Stimulated activated CD8-positive, alpha-beta memory T cell treated with anti-CD3 and anti-CD28 coated beads, Interleukin-2, amount 100 ng/mL, for 1 hour (primary cell): ENCODE measurements at places on chromosomes 11 and 22.

DNA sequence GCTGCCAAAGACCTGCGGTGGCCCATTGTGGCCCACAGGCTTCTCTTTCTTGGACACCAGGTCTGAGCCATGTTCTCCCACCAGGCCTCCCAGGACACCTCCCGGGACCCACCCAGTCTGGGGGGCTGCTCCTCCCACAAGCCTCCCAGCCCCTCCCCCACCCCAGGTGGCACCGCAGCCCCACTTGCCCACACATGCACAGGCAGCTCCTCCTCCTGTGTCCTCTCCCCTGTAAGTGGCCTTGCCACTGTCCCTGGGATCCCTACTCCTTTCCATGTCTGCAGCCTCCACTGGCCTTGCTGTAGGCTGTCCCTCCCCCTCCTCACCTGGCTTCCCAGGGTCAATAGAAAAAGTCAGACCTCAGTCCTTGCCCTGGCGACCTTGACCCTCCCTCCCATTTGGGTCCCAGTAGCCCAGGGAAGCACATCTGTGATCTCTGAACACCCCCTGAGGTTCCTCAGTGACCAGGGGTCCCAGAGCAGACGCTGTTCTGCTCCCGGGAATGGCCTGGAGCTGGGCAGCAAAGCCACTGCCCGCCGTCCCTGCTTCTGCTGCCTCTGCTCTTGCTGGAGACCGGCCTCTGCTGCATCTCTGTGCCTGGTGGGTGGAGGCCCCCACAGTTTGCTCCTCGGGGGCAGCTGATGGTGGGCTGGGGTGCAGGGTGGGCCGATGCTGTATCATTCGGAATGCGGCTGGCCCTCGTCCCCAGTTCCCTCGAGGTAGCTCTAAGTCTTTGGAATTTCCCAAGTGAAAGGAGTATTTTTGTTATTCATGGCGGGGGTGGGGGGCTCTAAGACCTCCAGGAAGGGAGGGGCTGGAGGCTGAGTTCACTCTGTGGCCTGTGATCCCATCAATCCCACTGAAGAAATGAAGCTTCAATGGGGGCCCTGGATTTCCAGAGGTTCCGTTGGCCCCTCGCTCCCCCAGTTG lies 43.6 kb downstream of the ARHGAP8 start:
- no peak for DNase-seq

GRCh38 chr11:77093987-77094840 lies 8.4 kb upstream of the OMP start:
- DNase-seq: no peak

GRCh38 chr22:28978863-28979796 lies 82.5 kb downstream of the C22orf31 start:
- no peak for DNase-seq

GRCh38 chr22:37330200-37331033 lies 48.1 kb downstream of the CYTH4 start:
- DNase-seq: no peak

- DNase-seq: no peak
These were observed 83.8 kb downstream of the CCDC81 start for GRCh38 chr11:86458294-86459001.

DNA sequence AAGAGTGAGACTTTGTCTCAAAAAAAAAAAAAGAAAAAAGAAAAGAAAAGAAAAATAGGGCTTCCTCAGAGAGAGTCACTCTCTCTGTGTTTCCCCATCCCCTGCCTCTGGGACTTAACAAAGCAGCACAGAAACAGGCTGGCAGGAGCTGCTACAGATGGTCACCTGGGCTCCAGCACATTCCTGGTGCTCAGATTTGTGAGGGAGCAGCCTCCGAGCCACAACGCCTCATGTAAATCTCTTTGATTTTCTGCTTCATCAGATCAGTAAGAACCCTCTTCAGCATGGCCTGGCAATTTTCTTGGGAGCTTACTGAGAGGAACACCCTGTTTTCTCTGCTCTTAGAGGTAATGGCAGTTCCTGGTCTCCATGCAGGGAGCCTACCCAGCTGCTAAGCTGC lies 15.2 kb upstream of the LDHA start:
- DNase-seq: no peak

DNA sequence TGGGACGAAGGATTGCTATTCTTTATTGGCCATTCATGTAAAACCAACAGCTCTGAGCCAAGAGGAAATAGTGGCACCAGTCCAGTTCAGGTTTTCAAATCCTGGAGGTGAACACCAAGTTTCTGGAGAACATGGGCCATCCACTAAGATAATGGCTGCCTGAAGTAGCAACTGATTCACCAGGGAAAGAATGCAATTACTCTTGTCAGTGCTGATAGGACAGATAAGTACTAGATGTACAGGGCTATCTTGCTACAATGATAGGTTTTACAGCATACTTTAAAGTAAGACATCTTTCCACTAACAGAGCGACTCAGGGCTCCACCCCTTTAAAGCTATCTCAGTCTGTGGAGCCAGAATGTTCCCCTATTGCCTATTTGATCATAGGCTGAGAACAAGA lies 36.8 kb upstream of the APOA1 start:
- DNase-seq: no peak

DNA sequence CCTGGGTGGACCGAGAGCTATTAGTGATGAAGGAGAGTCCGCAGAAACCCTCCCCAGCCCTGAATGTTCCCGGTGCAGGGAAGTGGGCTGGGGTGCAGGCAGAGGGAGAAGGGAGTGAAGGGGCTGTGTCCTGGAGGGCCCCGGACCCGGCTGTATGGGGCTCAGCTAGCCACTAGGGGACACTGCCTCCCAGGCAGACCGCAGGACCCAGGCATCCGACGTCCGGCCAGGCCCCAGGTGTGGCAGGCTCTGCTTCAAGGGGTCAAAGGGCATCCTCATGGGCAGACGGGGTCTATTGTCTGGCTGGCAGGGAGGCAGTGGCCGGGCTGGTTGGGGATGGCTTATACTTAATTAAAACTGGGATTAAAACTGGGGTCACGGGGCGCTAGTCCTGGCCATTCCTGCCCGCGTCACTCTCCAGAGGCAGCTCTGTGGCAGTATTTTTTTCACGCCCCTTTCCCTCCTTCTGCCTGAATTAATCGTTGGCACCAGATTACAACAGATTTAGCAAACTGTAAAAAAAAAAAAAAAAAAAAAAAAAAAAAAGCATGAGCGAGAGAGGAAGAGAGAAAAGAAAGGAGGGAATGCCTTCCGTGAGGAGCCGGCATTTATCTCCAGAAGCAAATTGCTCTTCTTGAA lies 5.1 kb downstream of the FLRT1 start:
- DNase-seq: no peak

- no peak for DNase-seq
These were observed 23.3 kb downstream of the SCUBE1 start for GRCh38 chr22:43319661-43320486.

DNA sequence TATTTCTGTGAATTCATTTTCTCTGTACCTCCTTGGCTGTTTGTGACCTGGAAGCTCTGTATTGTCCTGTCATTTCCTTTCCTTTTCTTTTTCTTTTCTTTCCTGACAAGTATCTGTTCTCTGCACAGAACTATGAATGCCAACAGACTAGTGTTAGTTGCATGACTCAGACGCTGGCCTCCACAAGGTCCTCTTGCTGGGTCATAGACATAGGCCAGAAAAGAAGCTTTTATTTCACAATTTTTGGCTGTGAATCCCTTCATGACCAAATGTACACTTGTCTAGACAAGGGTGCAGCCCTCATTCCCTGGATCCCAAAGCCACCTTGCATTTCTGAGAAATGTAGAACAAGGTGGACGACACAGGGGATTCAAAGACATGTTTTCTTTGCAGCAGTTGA lies 104.1 kb upstream of the MTNR1B start:
- no peak for DNase-seq

- no peak for DNase-seq
These were observed 82.6 kb downstream of the LDLRAD3 start for GRCh38 chr11:36026315-36026968.

- no peak for DNase-seq
These were observed 9.7 kb upstream of the RCN1 start for GRCh38 chr11:32081129-32081641.

- DNase-seq: no peak
These were observed 3.1 kb downstream of the CPT1A start for GRCh38 chr11:68838572-68838964.

GRCh38 chr11:118338637-118339061 lies 3.9 kb downstream of the CD3D start:
- peak; percentile 78 for DNase-seq

DNA sequence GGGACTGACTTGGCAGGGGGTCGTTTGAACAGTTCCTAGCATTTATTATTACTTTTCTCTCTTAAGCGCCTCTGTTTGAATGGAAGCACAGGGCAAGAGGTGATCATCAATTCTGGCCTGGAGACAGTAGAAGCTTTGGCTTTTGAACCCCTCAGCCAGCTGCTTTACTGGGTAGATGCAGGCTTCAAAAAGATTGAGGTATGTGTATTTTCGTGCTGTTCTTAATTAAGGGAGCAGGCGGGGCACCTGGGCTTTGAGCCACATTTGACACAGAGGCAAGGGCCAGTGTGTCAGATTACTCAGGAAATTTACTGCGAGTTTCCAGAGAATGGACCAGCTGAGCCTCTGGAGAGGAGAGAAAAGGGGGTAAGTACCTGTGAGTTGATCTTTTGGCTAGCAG lies 102.4 kb upstream of the SORL1-AS1 start:
- no peak for DNase-seq

GRCh38 chr22:22754961-22755777 lies 110.8 kb downstream of the GGTLC2 start:
- DNase-seq: no peak

- DNase-seq: no peak
These were observed 735.6 kb downstream of the BRD1 start for GRCh38 chr22:49091917-49092545.

- DNase-seq: no peak
These were observed 80.3 kb upstream of the IZUMO1R start for GRCh38 chr11:94224078-94224477.

GRCh38 chr22:49199224-49199623 lies 628.4 kb downstream of the BRD1 start:
- no peak for DNase-seq

DNA sequence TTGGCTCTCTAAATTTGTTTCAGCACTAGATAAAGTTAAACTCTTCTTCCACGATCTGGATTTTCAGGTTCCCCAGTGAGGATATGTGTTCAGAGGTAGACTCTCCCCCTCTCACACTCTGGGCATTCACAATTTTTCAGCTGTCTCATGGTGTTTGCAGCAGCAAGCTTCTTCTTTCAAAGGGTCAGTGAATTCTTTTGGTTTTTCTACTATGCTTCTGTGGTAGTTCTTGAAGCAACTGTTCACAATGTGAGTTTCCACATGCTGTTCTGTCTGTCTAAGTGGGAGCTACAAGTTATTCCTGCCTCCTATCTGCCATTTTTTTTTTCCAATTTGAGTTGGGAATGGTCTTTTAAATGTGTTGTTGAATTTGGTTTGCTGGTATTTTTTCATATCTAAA lies 25.4 kb downstream of the CNTF start:
- no peak for DNase-seq

DNA sequence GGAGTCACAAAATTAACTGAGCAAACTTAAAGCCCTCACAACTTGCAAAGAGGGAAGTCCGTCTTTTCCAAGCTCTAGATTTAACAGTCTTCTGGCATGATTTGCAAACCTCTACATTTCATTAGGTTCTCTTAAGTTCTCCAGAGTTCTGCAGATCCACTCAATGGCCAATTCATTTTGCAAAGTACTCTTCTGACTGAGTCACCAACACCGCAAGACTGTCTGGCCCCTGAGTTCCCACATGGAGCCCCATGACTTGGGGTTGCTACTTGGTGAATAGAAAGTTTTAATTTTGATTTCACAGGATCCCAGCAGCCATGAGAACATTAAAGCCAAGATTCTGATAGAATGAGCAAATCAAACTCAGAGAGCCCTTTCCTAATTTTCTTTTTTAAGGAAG lies 134.5 kb downstream of the PLEKHA7 start:
- no peak for DNase-seq

DNA sequence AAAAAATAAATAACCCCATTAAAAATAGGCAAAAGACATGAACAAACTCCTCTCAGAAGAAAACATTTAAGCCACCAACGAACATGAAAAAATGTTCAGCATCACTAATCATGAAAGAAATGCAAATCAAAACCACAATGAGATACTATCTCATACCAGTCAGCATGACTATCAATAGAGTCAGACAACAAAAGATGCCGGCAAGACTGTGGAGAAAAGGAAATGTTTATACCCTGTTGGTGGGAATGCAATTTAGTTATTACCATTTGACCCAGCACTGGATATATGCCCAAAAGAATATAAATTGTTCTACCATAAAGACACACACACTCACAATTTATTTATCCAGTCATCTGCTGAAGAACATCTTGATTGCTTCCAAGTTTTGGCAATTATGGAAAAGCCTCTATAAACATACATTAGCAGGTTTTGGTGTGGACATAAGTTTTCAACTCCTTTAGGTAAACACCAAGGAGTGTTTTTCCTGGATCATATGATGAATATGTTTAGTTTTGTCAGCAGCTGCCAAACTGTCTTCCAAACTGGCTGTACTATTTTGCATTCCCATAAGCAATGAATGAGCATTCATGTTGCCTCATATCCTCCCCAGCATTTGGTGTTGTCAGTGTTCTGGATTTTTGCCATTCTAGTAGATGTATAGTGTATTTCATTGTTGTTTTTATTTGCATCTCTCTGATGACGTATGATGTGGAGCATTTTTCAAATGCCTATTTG lies 28.0 kb downstream of the OR8D1 start:
- DNase-seq: no peak

GRCh38 chr22:19878461-19879245 lies 24.0 kb upstream of the GNB1L start:
- DNase-seq: no peak
